CD8-positive, alpha-beta memory T cell (primary cell): ENCODE measurements at places on chromosomes 12 and 14. TPM values are rescaled to one million over a fixed set of nuclear protein-coding genes. Genes with fewer than 3 reads are reported as not detected.

DNA sequence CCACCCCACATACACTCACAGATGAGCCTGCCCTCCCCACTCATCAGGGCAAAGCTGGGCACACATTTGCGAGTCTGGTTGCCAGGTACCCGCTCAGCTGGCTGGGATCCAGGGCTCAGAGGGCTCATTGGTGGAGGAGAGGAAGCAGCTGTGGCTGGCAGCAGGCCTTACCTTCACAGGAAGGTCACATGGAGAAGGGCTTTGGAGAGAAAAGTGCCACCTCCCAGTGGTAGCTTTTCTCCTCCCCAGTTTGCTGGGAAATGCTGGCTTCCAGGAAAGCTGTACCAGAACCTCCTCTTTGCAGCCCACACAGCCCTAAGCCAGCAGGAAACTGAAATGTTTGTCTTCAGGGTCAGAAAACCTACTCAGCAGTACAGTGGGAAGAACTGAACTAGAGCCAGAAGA is 55.6 kb downstream of the LGMN start:
- peaks cover 27% of the 10 kb centered on the region for H3K4me1 ChIP-seq
- no peak overlapping the region for H3K4me3 ChIP-seq
- H3K27ac ChIP-seq: no peak overlapping the region
- no peak for DNase-seq
- no peaks in the 10 kb centered on the region for H3K36me3 ChIP-seq

DNA sequence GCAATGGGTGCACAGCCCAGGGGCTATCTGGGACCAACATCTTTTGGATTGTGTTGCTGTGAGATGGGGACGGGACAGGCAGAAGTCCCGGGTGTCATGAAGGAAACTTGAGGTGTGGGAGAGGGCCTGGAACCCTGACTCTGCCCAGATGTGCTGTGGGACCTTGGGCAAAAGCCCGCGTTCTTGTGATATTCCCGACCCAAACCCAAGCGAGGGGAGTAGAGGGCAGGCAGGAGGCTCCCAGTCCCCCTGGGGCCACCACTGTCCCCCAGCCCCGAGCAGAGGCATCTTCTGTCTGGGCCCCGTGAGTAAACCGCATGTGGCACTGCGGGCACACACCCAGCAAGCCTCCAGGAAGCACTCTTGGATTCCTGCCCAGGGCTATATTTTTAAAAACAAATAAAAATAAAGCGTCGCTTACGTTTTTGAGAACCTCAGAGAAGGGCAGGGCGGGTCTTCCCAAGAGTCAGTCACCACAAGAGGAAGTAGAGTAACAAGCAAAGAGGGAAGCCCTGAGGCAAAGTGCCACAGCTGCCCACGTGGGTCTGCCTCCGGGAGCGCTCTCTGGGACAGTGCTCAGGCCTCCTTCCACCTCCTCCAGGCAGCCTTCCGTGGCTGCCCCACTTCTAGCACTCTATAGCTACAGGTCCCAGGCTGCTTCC is 39.5 kb downstream of the BEGAIN start:
- H3K4me3 ChIP-seq: peak overlapping the region; percentile 56
- no peak overlapping the region for H3K27ac ChIP-seq
- DNase-seq: peak; percentile 81

- H3K4me3 ChIP-seq: no peak overlapping the region
- H3K36me3 ChIP-seq: no peaks in the 10 kb centered on the region
- H3K27me3 ChIP-seq: no peaks in the 10 kb centered on the region
- DNase-seq: no peak
- H3K27ac ChIP-seq: no peak overlapping the region
These were observed 351.0 kb upstream of the FKBP4 start for GRCh38 chr12:2443776-2444175.

GRCh38 chr14:64752909-64753308 is 48.7 kb downstream of the PLEKHG3 start:
- H3K36me3 ChIP-seq: no peaks in the 10 kb centered on the region
- H3K27me3 ChIP-seq: no peaks in the 10 kb centered on the region
- peaks cover 21% of the 10 kb centered on the region for H3K4me1 ChIP-seq
- no peak overlapping the region for H3K27ac ChIP-seq
- no peak for DNase-seq
- H3K4me3 ChIP-seq: no peak overlapping the region

DNA sequence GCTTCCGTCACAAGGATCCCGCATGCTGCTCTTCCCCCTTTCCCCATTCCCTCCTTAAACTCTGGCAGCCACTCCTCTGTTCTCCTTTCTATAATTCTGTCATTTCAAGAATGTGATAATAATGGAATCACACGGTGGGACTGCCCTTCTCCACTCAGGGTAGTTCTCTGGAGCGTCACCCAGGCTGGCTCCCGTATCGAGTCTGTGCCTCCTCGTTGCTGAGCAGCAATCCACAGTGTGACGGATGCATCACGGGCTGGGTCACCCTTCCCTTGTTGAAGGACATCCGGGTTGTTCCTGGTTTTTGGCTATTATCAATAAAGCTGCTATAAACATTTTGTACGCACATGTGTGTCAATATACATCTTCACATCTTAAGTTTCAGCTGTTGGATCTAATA is 5.7 kb upstream of the SYNE3 start:
- H3K27ac ChIP-seq: no peak overlapping the region
- H3K4me1 ChIP-seq: peaks cover 85% of the 10 kb centered on the region
- no peak for DNase-seq

GRCh38 chr14:28666961-28667360 is 99.6 kb upstream of the FOXG1 start:
- DNase-seq: no peak
- H3K36me3 ChIP-seq: no peaks in the 10 kb centered on the region
- no peak overlapping the region for H3K27ac ChIP-seq

- H3K27me3 ChIP-seq: no peaks in the 10 kb centered on the region
- no peaks in the 10 kb centered on the region for H3K36me3 ChIP-seq
- H3K27ac ChIP-seq: no peak overlapping the region
- H3K4me3 ChIP-seq: no peak overlapping the region
These were observed 166.0 kb downstream of the KLHL28 start for GRCh38 chr14:44795725-44796124.

DNA sequence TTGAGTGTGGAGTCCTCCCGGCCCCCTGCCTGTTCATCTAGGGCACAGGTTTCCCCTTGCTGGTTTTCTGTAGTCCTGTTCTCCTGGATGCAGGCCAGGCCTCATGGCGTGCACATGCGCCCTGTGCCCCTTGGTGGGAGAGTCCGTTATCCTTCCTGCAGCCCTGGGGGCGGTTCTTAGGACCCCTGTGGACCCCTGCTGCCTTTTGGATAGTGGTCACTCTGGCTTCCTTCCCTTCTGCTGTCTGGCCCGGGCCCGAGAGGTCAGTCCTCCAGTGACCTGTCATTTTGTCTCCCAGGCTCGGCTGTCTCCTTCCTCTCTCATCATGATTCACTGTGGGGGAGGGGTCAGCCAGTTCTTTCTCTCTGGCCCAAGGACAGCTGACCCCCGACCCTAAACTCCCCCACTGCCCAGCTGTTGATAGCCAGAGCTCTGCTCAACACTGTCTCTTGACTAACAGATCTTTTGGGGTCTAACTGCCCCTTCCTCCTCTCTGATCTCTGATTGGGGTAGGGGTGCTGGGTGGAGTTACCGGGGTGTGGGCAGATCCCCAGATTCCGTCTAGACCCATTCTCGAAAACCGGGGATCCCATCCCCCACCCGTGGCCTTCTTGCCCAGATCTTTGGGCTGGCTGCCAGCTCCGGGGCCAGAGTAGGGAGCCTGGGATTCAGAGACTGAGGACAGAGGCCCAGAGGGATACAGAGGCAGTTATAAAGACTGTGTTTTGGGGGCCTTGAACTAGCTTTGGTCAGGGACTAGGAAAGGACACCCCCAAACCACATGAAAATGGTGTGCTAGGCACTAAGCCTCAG is 7.0 kb downstream of the CCND2 start:
- H3K4me1 ChIP-seq: peaks cover 67% of the 10 kb centered on the region
- peaks cover 82% of the 10 kb centered on the region for H3K36me3 ChIP-seq
- no peak overlapping the region for H3K4me3 ChIP-seq
- no peak overlapping the region for H3K27ac ChIP-seq

DNA sequence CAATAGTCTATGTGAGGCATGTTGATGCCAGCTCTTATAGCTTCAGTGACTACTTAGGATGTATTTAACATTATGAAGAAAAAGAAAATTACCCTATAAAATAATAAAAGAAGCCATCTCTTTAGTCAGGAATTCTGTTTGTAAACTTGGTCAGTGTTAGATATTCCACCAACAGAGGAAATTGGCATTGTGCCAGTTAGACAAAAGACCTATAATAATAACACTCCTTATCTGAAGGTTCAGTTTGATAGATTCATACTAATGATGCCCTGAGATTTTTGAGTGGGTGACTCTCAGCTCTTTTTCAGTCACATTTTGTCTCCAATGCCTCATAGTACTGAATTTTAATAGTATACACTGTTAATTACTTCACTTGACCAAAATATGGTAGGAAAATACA is 6.6 kb downstream of the SYT10 start:
- no peaks in the 10 kb centered on the region for H3K36me3 ChIP-seq
- DNase-seq: no peak
- H3K27ac ChIP-seq: no peak overlapping the region
- no peaks in the 10 kb centered on the region for H3K27me3 ChIP-seq

- H3K27ac ChIP-seq: no peak overlapping the region
- DNase-seq: no peak
- peaks cover 4% of the 10 kb centered on the region for H3K36me3 ChIP-seq
- H3K4me1 ChIP-seq: no peaks in the 10 kb centered on the region
- no peaks in the 10 kb centered on the region for H3K27me3 ChIP-seq
- no peak overlapping the region for H3K4me3 ChIP-seq
These were observed 87.5 kb downstream of the POLR3B start for GRCh38 chr12:106445053-106445452.

DNA sequence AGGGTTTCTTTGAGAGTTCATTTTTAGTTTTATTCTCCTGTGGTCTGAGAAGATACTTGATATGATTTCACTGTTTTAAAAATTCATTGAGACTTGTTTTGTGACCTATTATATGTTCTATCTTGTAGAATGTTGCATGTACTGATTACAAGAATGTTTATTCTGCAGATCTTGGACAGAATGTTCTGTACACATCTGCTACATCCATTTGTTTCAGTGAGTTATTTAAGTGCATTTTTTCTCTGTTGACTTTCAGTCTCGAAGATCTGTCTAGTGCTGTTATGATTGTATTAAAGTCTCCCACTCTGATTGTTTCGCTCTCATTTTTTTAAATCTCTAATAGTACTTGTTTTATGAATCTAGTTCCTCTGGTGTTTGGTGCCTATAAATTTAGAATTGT is 1319.8 kb downstream of the TMEM121 start:
- H3K27me3 ChIP-seq: no peaks in the 10 kb centered on the region
- DNase-seq: no peak
- no peak overlapping the region for H3K27ac ChIP-seq
- peaks cover 8% of the 10 kb centered on the region for H3K4me1 ChIP-seq
- no peaks in the 10 kb centered on the region for H3K36me3 ChIP-seq

DNA sequence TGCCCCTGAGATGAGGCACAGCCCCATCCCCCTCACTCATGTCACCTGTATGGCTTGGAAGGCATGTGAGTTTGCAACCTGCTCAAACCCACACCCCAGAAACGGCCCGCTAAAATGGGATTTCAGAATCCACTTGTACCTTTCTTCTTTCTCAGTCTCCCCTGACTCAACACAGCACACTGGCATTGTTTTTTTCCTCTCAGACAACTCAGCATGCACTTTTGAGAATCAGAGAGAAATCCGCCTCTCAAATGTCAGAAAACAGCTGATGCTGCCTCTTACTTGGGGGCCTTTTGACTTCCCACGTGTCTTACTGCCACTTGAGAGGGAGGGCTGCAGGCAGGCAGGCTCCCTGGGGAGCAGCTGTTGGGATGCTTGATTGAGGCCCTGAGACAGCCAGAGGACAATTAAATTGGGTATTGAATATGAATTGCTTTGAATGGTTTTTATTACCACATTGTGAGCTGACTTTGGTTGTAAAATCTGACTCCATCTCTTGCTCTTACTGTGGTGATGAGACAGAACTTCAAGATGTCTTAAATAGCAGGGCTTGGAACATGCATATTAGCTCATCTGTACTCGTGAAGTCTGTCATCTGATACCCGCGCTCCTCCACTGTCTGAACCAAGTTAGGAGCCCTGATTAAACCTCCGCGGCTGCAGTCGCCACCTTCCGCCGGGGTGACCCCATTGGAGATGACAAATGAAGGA is 96.6 kb downstream of the APAF1 start:
- H3K36me3 ChIP-seq: no peaks in the 10 kb centered on the region
- no peak for DNase-seq
- peaks cover 4% of the 10 kb centered on the region for H3K4me1 ChIP-seq

The POTEG gene
- polyA plus RNA-seq: not detected

DNA sequence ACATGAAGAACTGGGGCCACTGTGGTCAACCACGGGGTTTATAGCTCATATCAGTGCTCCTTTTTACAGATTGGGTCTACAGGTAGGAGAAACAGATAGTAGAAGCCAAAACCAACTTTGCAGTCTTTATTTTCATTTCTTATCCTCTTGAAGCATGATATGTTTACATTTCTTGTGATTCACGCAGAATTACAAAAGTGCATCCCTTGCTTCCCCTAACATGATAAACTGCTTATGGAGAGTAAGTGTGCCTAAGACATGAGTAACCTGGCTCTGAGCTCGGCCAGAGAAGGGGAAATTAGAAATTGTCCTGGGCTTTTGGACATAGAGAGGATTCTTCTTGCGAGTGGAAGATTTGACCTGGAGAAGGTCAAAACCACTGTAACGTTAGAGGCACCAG is 18.4 kb downstream of the PWP1 start:
- no peak overlapping the region for H3K4me3 ChIP-seq
- no peaks in the 10 kb centered on the region for H3K4me1 ChIP-seq
- H3K27ac ChIP-seq: no peak overlapping the region
- DNase-seq: no peak
- H3K27me3 ChIP-seq: no peaks in the 10 kb centered on the region

DNA sequence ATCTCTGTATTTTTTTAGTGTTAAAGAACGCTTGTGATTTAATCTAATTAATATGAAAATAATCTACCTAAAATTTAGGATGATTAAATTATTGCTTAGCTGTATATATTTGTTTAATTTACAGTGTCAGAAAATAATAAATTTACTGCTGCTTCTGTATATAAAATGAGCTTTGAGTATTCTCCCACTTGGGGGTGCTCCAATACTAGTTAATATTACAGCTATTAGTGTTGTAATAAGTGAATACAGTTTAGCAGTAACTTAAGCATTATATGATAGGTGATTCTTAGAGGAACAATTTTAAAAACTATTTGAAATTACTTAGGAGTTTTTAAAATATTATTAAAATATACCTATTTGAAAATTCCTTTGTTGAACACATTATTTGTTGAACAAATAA is 62.2 kb downstream of the PAPOLA start:
- H3K4me1 ChIP-seq: no peaks in the 10 kb centered on the region
- no peak overlapping the region for H3K27ac ChIP-seq
- no peaks in the 10 kb centered on the region for H3K27me3 ChIP-seq

The KRT72 gene
- polyA plus RNA-seq: not detected
